ENCODE measurements at places on chromosomes 11 and 22.

DNA sequence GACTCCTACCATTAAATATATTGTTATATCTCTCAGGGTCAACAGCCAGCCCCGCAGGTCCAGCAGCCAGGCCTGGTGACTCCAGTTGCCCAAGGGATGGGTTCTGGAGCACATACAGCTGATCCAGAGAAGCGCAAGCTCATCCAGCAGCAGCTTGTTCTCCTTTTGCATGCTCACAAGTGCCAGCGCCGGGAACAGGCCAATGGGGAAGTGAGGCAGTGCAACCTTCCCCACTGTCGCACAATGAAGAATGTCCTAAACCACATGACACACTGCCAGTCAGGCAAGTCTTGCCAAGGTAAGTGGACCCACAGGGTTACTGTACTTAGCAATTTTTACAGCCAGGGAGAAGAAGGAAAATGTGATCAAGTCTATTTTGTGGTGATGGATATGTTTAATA is 35.1 kb downstream of the EP300 start:
- no peak for DNase-seq

- DNase-seq = no peak
These were observed 2.7 kb downstream of the AHNAK start for GRCh38 chr11:62543680-62544444.

GRCh38 chr22:19715188-19715930 is 1.1 kb downstream of the SEPTIN5 start:
- no peak for DNase-seq

- no peak for DNase-seq
These were observed 22.4 kb downstream of the CCDC82 start for GRCh38 chr11:96367342-96367741.

DNA sequence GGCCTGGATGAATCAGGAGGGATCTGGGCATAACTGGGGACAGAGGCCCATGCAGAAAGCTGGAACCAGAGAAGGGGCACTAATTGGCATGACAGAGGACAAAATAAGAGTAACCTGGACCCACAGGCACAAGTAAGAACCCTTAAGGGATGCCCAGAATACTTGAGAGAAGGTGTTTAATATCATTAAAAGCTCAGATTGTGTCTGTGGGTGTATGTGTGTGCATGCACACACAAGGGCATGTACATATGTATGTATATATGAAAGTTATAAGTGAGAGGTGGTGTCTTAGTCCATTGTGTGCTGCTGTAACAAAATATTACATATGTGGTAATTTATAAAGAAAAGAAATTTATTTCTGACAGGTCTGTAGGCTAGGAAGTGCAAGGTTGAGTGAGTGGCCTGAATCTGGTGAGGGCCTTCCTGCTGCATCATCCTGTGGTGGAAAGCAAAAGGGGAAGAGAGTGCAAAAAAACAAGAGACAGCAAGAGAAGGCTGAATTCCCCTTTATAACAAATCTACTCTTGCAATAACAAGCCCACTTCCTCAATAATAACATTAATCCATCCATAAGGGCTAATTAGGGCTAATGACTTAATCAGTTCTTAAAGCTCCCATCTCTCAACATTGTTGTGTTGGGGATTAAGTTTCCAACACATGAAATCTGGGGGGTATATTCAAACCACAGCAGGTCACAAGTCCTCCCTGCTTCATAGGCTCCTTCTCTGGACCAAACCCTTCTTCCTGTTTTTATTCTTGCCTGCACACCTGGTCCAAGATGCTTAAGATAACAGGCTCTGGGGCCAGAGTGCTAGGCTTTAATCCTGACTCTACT is 68.3 kb upstream of the POU2AF2 start:
- no peak for DNase-seq
